ENCODE measurements at places on chromosomes 6 and 20. TPM values are rescaled to one million over a fixed set of nuclear protein-coding genes. Genes with fewer than 3 reads are reported as not detected.

MROH8 gene
- total RNA-seq = 5.1 TPM

DNA sequence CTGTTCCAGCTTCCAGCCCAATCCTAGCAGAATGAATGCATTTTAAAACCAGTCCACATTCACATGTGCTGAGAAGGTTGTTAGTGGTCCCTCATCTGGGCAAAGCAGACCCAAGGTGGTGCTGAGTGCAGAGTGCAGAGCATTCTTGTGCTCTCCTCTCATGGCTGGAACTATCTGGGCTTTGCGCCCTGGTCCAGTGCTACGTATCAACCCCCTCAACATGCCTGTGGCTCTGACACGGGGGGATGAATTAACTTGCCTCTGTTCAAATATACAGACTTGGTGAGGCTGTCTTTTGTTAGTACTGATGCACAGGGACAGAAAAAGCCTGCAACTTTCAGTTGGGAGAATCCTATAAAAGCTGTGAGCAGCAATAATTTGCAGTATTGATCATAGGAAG, 42.5 kb downstream of the PANK2 start:
- peak overlapping the region; percentile 71 for H3K27ac ChIP-seq
- no peaks in the 10 kb centered on the region for H3K27me3 ChIP-seq
- peaks cover 10% of the 10 kb centered on the region for H3K36me3 ChIP-seq
- H3K4me3 ChIP-seq = no peak overlapping the region
- peaks cover 47% of the 10 kb centered on the region for H3K4me1 ChIP-seq
- no peak for DNase-seq

GRCh38 chr6:126083875-126084274, 97.5 kb downstream of the TRMT11 start:
- DNase-seq = no peak
- H3K4me3 ChIP-seq = no peak overlapping the region
- no peak overlapping the region for H3K27ac ChIP-seq
- no peaks in the 10 kb centered on the region for H3K36me3 ChIP-seq
- H3K27me3 ChIP-seq = no peaks in the 10 kb centered on the region

GRCh38 chr6:129382916-129383315, 327.1 kb downstream of the ARHGAP18 start:
- DNase-seq = no peak
- H3K27ac ChIP-seq = no peak overlapping the region
- no peaks in the 10 kb centered on the region for H3K36me3 ChIP-seq
- no peaks in the 10 kb centered on the region for H3K27me3 ChIP-seq
- H3K4me3 ChIP-seq = no peak overlapping the region

- no peak overlapping the region for H3K4me3 ChIP-seq
- H3K27ac ChIP-seq = no peak overlapping the region
- DNase-seq = no peak
- peaks cover 59% of the 10 kb centered on the region for H3K4me1 ChIP-seq
- no peaks in the 10 kb centered on the region for H3K27me3 ChIP-seq
- peaks cover 17% of the 10 kb centered on the region for H3K36me3 ChIP-seq
Observed at GRCh38 chr6:44260451-44261297, 3.3 kb upstream of the SLC35B2 start.

ENPP4 gene
- 8.2 TPM for total RNA-seq

GRCh38 chr20:13226367-13226766, 5.3 kb downstream of the ISM1 start:
- H3K27me3 ChIP-seq = peaks cover 15% of the 10 kb centered on the region
- DNase-seq = no peak
- H3K4me3 ChIP-seq = no peak overlapping the region
- no peak overlapping the region for H3K27ac ChIP-seq

SLC18B1 gene
- total RNA-seq = 20.0 TPM

PROKR2 gene
- total RNA-seq = not detected

GRCh38 chr6:155528982-155529453, 73.4 kb upstream of the NOX3 start:
- DNase-seq = no peak
- H3K4me3 ChIP-seq = no peak overlapping the region
- no peaks in the 10 kb centered on the region for H3K36me3 ChIP-seq
- H3K27ac ChIP-seq = no peak overlapping the region

SGK1 gene
- total RNA-seq = 252 TPM

PTP4A1 gene
- total RNA-seq = 50.8 TPM

- H3K27ac ChIP-seq = no peak overlapping the region
- H3K27me3 ChIP-seq = peaks cover 56% of the 10 kb centered on the region
- peaks cover 28% of the 10 kb centered on the region for H3K4me1 ChIP-seq
- H3K36me3 ChIP-seq = no peaks in the 10 kb centered on the region
- DNase-seq = no peak
Observed at GRCh38 chr6:159169557-159170332, 545 bp downstream of the FNDC1 start.

GRCh38 chr20:23146857-23147637, 60.9 kb upstream of the CD93 start:
- H3K27me3 ChIP-seq = no peaks in the 10 kb centered on the region
- DNase-seq = no peak
- H3K36me3 ChIP-seq = no peaks in the 10 kb centered on the region
- H3K4me3 ChIP-seq = no peak overlapping the region
- peak overlapping the region; percentile 61 for H3K27ac ChIP-seq
- H3K4me1 ChIP-seq = peaks cover under 1% of the 10 kb centered on the region

DNA sequence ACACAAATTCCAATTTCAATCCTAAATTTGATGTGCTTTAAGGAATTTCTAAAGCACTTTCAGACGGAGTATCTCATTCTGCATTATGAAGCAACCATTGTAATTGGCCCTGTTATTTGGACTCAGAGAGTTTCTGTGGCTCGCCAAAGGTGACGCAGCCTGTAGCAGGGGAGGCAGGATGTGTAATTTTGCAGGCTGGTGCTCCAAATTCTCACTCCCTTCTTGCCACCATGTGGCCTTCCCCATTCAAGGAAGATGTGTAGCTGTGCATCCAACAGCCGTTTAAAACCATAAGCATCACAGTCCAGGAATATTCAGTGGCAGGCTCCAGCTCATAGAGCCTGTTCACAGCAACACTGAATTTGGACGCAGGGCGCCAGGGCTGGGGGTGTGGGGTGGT, 45.8 kb downstream of the AGPAT4 start:
- no peak overlapping the region for H3K4me3 ChIP-seq
- no peaks in the 10 kb centered on the region for H3K27me3 ChIP-seq
- peaks cover 16% of the 10 kb centered on the region for H3K4me1 ChIP-seq
- DNase-seq = no peak
- H3K27ac ChIP-seq = no peak overlapping the region
- no peaks in the 10 kb centered on the region for H3K36me3 ChIP-seq

BMP5 gene
- total RNA-seq = 18.1 TPM

DNA sequence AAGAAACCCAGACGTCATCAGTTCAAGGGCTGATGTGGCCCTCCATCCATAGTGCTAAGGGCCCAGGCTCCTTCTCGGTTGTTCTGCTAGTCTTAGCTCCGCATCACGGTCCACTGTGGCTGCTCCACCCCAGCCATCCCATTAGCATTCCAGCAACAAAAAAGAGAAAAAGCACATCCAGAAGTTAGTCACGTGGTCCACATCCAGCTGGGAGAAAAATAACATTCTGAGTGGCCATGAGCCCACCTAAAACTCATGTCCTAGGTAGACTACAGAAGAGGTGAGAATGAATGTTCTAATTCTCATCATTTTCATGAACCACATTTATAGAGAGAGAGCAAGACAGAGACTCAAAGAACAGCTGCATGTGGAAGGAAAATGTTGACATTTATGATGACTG, 49.4 kb upstream of the TAB2 start:
- DNase-seq = no peak
- no peak overlapping the region for H3K4me3 ChIP-seq
- no peaks in the 10 kb centered on the region for H3K4me1 ChIP-seq
- H3K27me3 ChIP-seq = no peaks in the 10 kb centered on the region
- no peak overlapping the region for H3K27ac ChIP-seq

SCUBE3 gene
- total RNA-seq = 0.29 TPM

DNA sequence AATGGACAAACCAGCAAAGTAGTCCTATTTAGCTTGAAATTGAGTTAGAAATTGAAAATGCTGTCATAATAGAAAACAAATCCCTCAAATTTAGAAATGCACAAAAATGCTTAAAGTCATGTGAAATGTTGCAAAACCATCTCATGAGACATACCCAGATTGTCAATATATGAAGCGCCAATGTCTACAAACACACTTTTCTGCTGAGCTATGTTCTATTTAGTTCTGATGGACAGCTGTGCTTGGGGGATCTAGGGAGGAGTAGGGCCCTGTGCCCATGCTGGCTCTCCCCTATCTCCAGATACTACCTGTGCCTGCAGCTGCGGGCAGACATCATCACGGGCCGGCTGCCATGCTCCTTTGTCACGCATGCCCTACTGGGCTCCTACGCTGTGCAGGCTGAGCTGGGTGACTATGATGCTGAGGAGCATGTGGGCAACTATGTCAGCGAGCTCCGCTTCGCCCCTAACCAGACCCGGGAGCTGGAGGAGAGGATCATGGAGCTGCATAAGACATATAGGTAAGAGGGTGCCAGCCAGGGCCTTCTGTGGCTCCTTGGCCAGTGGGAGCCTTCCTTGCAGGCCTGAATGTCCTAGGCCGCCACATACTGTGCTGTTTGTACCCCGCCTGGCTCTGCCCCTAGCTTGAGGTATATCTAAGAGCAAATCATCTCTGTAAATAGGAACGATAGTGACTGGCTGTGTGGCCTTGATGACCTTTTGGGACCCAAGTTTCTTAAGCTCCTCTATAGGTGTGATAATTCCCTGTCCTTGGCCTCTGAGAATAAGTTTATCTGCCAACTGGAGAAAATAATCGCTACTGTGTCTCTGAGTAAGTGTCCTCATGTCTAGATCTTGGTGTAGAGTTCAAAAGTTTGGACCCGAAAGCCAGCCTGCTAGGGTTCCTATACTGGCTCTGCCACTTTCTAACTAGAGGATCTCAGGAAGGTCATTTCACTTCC, 30.6 kb downstream of the EPB41L1 start:
- no peak for DNase-seq
- no peaks in the 10 kb centered on the region for H3K27me3 ChIP-seq
- H3K36me3 ChIP-seq = peaks cover 32% of the 10 kb centered on the region
- H3K4me1 ChIP-seq = no peaks in the 10 kb centered on the region
- H3K27ac ChIP-seq = no peak overlapping the region
- H3K4me3 ChIP-seq = no peak overlapping the region

DEFB132 gene
- not detected for total RNA-seq

- no peaks in the 10 kb centered on the region for H3K27me3 ChIP-seq
- no peaks in the 10 kb centered on the region for H3K36me3 ChIP-seq
- no peak overlapping the region for H3K27ac ChIP-seq
Observed at GRCh38 chr6:107644513-107644912, 154.6 kb downstream of the SOBP start.

BTBD9 gene
- total RNA-seq = 31.4 TPM

- no peaks in the 10 kb centered on the region for H3K27me3 ChIP-seq
- no peak for DNase-seq
- no peaks in the 10 kb centered on the region for H3K36me3 ChIP-seq
- no peak overlapping the region for H3K27ac ChIP-seq
- no peak overlapping the region for H3K4me3 ChIP-seq
- no peaks in the 10 kb centered on the region for H3K4me1 ChIP-seq
Observed at GRCh38 chr20:12270863-12271262, 353.2 kb downstream of the BTBD3 start.

DNA sequence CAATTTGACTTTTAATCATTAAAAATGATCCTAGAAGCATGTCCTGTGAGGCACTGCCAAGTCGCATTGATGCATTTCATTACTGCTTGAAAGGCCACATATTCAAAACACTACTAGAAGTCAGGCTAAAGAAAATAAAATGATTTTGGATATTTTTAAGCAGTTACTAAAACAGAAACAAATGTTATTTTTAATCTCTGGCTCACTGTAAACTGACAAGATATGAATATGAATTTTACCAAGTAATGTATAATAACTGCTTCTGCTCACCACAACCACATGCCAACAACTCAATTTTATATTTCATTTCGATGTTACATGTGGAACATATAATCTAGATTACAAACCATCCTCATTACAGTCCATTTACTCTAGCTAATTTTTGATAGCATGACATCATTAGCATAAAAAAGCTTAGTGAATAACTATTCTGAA, 90.6 kb downstream of the ATXN1 start:
- peak overlapping the region; percentile 59 for H3K27ac ChIP-seq
- no peaks in the 10 kb centered on the region for H3K27me3 ChIP-seq
- H3K36me3 ChIP-seq = no peaks in the 10 kb centered on the region
- DNase-seq = no peak

- no peaks in the 10 kb centered on the region for H3K27me3 ChIP-seq
- no peaks in the 10 kb centered on the region for H3K36me3 ChIP-seq
- peak overlapping the region; percentile 35 for H3K27ac ChIP-seq
- no peak for DNase-seq
- peaks cover 28% of the 10 kb centered on the region for H3K4me1 ChIP-seq
- H3K4me3 ChIP-seq = no peak overlapping the region
Observed at GRCh38 chr6:157768863-157769551, 54.0 kb upstream of the SNX9 start.

Measured in stomach (tissue), 19 donors.